ENCODE measurements at places on chromosomes 1 and 21.

DNA sequence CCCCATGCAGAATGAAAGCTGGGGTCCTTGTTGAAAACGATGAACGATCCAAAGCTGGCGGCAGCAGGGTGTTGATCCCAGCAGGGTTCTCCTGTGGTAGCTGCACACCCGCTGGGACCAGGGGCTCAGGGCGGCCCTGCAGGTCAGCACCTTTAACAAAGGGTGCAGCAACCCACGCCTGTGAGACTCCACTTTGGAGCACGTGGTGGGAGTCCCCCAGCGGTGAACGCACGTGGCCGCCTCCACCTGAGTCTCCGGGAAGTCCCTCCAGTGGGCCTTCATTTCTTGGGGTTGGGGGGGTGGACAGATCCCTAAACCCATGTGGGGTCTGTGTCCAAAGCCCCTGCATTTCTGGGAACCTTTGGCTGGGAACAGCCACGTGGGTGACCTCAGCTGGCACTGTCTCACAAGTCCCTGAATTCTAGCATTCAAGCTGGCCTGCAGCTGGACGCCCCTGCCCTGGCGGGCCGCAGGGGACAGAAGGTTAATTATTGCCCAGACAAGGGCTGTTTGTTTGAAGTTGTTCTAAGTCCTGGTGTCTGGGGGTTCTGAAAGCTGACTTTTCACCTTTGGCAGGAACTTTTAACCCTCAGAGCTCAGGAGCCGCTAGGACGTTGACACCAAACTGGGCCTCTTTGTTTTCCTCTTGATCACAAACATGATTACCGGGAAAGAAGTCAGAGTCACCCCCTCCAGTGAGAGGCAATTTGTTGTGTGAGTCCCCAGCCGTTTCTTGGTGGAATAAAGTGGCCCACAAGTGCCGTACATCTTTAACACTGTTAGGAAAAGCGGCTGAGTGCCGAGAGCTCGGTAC, 64.5 kb downstream of the COL18A1 start:
- DNase-seq: peak; percentile 69

- no peak for DNase-seq
Measured at GRCh38 chr1:50271337-50271736, 151.9 kb downstream of the DMRTA2 start.

GRCh38 chr1:224696891-224697765, 81.0 kb downstream of the CNIH3 start:
- no peak for DNase-seq

DNA sequence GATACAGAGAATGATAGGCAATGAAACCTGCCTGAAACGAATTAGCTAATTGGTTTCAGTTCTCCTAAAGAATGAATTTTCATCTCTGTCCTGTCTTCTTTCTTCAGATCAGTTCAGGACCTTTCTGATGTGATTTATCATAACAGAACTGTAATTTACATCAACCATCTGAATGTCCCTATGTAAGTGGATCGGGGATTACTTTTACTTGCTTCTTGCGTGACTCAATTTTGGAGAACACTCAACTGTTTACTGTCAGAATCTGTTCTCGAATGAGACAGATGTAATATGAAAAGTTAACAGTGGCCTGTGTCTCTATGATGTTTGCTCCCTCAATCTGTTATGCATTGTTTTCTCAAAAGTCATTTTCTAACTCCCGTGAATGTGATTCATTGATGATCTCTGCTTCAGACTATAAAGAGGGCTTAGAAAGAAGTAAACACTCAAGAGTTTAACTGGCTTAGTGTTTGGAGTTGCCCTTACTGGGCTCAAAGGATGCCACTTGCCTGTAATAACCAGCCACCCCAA, 111.0 kb downstream of the GABPA start:
- DNase-seq: no peak

DNA sequence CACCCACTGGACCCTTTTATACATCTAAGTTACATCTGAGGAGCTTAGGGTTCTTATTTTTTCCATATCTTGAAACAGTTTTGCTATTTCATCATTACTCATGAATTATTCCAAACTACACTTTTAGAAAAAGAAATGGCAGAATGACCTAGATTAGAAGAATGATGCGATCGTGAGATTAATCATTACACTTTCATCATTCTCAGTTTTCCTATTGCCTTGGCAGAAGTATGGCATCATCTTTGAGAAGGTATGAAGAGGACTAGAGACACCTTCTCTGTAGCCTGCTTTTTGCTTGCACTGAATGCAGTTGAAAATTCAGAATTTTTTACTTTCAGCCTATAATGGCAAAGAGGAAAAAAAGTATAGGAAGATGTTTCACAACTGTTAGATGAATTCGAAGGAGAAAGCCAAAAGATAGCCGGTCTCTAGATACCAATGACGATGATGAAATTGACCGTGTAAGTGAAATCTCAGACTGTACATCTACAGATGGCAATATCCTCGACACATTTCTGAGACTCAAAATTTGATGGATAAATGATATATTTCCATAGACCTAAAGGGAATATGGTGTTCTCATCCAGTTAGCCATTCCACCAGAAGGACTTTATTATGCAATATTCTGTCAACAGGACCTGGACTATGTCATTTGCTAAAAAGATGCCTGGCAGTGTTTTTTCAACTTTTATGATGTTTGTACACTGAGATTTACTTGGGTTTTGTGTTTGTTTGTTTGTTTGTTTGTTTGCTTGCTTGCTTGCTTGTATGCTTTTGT, 191.8 kb downstream of the TOMM20 start:
- no peak for DNase-seq

DNA sequence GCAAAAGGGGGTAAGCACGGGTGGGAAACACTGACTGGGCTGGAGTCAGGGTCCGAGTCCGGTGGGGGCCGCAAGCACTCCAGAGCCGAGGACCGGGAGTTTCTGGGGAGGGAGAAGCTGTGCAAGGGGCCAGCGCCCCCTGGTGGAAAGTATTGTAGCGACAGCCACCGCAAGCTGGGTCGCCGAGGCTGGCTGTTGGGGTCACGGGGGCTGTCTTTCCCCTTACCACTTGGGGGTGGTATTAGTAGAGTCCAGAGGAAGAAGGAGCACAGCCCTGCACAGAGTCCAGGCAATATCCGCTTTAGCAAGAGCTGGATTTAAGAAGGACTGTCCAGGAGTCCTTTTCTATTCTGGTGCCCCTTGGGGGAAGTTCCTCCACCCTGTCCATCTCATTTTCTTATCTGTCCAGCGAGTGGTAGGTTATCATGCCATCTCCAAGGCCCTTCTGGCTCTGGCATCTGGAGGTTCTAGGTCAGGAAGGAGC, 17.9 kb upstream of the ETV3 start:
- peak; percentile 55 for DNase-seq

DNA sequence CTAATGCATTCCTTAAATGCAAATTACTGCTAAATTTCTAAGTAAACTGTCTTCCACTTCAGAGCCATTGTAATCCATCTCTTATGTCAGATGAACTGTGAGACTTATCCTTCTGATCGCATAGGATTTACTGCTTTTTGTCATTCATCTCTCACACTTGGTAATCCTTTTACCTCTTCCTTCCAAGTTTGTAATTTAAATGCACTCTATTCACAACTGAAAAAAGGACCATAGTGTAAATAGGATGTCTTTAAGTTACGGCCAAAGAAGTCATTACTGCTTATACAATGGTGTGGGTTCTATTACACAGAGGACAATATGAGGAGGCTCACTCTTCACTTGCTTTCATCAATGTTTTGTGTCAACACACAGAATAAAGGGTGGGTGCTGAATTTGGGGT, 393.3 kb downstream of the PTBP2 start:
- DNase-seq: no peak

- no peak for DNase-seq
Measured at GRCh38 chr21:44402323-44403105, 49.1 kb downstream of the TRPM2 start.

- no peak for DNase-seq
Measured at GRCh38 chr1:96865731-96866685, 144.4 kb downstream of the PTBP2 start.

- no peak for DNase-seq
Measured at GRCh38 chr21:41739011-41739410, 27.8 kb downstream of the RIPK4 start.

DNA sequence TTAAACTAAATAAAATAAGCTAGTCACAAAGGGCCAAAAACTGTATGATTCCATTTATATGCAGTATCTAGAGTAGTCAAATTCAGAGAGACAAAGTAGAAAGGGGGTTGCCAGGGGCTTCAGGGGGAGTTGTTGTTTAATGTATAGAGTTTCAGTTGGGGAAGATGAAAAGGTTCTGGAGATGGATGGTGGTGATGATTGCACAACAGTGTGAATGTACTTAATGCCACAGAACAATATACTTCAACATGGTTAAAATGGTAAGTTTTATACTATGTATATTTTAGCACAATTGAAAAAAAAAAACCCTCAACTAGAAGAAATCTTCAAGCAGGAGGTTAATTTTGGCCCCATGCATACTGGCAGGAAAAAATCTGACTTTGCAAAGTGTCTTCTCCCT, 24.3 kb downstream of the VAV3 start:
- no peak for DNase-seq

GRCh38 chr1:184258525-184258924, 128.3 kb upstream of the C1orf21 start:
- DNase-seq: no peak

- DNase-seq: no peak
Measured at GRCh38 chr21:42154237-42155044, 64.5 kb upstream of the ABCG1 start.

DNA sequence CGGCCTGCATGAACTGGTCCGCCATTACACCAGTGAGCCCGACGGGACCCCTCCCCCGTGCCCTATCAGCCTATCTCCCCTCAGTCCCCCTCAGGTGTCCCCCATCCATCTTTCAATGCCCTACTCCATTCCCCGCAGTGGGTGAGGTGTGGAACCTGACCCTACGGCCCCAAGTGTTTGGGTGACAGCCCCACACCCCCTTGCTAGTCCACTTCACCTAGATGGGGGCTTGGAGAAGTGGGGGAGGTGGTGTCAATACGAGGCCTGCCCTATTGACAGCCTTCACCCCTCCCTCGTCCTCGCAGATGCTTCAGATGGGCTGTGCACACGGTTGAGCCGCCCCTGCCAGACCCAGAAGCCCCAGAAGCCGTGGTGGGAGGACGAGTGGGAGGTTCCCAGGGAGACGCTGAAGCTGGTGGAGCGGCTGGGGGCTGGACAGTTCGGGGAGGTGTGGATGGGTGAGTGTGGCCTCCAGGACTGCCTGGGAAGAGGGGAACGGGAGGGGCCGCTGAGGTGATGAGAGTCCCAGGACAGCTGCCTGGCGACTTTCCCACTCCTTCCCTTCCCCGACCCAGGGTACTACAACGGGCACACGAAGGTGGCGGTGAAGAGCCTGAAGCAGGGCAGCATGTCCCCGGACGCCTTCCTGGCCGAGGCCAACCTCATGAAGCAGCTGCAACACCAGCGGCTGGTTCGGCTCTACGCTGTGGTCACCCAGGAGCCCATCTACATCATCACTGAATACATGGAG, 15.7 kb upstream of the HDAC1 start:
- no peak for DNase-seq

Measured in midbrain (tissue), 1 donor.